ENCODE measurements at places on chromosomes 6 and 20. TPM values are rescaled to one million over a fixed set of nuclear protein-coding genes. Genes with fewer than 3 reads are reported as not detected.

DNA sequence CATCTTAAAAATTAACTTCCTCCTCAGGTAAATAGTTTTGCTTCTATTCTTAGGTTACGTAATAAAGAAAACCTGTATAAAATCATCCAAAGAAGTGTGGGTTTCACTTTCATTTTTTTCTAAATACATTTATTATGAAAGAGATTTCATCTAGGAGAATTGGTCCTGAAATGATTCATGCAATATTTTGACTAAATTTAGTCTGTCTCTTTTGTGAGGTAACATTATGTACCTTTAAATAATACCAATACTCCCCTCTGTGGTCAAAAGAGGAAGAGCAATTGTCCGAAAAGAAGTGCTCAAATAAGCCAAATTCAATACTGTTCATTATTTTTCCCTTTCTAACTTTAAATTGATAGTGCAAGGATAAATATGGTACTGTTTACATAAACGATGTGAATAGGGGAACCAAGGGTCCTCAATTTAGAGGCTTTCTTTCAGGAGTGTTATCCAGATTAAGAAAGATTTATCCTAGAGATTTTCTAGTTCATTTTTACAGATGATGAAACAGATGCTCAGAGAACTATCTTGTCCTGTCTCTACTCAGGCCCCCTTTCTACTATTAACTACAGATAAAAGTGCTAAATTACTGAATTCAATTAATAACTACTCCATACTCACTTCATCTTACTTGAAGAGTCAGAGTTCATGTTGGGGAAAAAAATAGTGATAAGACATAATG lies 26.2 kb downstream of the CYP39A1 start:
- DNase-seq: no peak

DNA sequence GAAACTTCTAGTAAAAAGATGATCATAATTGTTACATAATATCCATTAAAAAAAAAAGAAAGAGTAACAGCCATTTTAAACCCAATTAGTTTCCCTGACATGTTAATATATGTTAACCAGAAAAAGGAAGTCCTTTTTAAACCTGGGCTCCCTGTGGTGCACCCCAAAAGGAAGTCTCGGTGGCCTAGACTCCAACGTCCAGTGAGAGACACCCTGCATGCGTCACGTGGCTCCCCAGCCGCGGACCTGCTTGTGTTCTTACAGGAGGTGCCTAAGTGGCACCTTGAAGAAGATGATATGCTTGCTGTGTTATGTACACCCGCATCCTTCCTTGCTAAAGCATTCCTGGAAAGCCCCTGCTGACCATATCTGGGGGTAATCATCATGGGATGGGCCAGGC lies 50.1 kb downstream of the FOXC1 start:
- no peak for DNase-seq

DNA sequence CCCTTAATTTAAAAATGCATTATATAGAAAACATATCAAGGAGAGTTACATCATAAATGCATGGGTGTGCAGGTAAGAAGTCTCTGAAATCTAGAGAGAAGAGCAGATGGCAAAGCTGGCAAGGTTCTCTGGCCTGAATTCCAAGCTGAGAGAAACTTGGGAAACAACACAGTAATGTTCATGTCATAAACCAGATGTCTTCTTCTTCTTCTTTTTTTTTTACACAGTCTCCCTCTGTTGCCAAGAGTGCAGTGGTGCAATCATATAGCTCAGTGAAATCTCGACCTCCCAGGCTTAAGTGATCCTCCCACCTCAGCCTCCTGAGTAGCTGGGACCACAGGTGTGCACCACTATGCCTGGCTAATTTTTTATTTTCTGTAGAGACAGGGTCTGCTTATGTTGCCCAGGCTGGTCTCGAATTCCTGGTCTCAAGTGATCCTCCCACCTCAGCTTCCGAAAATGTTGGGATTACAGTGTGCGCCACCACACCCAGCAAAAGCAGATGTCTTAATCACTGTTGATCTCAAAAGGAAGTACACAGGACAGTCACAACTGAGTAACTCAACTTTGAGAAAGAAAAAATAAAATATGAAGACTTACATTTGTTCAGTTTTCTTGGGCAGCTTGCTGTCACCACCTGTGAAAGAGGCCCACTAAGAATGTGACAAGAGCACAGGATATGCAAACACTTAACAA lies 77.3 kb downstream of the DNAAF9 start:
- no peak for DNase-seq

DNA sequence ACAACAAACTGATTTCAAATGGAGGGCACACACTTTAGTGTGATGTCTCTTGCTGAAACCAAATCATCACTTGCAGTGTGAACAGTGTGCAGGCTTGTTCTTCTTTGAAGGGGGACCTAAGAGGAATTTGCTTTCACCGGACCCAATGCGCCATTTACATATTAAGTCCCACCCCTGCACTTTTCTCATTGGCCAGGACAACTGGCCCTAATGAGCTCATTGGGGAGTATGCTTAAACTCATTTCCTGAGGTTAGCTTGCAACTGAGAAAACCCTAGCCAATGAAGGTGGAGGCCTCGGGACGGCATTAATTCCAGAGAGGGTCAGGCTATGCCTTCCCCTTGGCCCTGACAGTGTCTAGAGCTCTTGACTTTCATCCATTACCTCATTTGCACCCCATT lies 58.7 kb downstream of the VEGFA start:
- no peak for DNase-seq

The COX4I2 gene
- total RNA-seq: 0.34 TPM

DNA sequence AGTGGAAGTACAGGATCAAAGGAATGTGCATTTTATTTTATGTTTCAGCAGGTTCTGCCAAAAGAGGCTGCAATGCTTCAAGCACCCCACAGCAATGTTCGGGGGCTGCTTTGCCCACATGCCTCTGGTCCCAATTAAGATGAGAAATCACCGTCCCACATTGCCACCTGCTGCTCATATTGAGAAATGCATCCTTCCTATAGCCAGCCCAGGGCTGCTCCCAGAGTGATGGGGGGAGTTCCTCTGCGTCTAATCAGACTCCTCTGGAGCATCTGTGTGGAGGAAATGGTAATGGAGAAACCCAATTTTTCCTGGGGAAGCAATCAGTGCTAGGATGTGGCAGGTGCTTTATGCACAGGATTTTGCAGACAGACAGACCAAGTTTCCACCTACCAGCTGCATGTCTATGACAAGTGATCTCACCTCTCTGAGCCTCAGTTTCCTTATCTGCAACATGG lies 33.7 kb downstream of the PTGIS start:
- DNase-seq: no peak

The CAPN11 gene
- total RNA-seq: not detected

- no peak for DNase-seq
These were observed 11.4 kb upstream of the SSTR4 start for GRCh38 chr20:23023621-23024177.

GRCh38 chr6:111680015-111680712 lies 74.5 kb upstream of the TRAF3IP2 start:
- DNase-seq: no peak

- no peak for DNase-seq
These were observed 24.5 kb downstream of the GABRR2 start for GRCh38 chr6:89290401-89291155.

GRCh38 chr6:130178692-130179091 lies 44.1 kb downstream of the SAMD3 start:
- DNase-seq: no peak

The SLPI gene
- not detected for total RNA-seq

The CLDN20 gene
- total RNA-seq: not detected

DNA sequence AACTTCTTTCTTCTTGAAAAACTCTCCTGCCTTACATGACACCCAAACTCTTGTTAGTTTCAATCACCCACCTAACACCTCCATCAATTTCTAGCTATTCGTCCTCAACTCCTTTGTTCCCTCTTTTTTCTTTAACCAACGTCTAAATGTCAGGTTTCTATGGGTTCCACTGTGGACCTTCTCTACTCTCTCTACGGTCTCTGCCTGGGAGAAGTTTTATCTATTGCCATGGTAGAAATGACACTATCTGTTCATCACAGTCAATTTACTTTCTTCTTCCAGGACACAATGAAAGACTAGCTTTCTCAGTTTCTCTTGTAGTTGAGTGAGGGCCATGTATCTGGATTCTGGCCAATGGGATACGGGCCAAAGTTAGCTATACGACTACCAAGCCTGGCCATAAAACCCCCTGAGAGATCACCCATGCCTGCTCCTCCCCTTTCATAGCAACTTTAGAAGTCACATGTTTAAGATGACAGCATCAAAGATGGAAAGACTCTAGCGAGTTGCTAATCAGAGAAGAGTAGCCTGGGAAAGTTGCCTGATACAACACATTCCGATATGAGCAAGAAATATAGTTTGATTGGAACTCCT lies 17.9 kb downstream of the RNGTT start:
- DNase-seq: no peak

- DNase-seq: no peak
These were observed 69.9 kb upstream of the DDR1 start for GRCh38 chr6:30814146-30815040.

DNA sequence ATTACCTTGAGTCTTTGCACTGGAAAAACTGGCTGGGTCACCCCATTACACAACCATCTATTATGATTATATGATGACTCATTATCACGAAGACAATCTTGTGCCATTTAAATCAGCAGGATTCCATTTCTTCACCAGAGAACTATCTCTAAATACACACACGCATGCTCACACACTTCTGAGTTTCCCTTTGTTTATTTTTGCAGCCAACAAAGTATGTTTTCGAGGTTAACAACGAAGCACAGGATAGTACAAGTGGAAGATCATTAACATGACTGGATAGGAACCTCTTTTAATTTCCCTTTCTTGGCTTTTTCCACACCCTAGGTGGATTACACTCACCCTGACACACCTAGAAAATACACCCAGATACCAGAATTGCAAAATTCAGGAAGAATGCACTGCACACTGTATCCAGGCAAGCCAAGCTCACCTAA lies 18.9 kb downstream of the PERP start:
- no peak for DNase-seq

- no peak for DNase-seq
These were observed 19.0 kb downstream of the EPB41L1 start for GRCh38 chr20:36173451-36173933.

The CLVS2 gene
- 0.11 TPM for total RNA-seq

DNA sequence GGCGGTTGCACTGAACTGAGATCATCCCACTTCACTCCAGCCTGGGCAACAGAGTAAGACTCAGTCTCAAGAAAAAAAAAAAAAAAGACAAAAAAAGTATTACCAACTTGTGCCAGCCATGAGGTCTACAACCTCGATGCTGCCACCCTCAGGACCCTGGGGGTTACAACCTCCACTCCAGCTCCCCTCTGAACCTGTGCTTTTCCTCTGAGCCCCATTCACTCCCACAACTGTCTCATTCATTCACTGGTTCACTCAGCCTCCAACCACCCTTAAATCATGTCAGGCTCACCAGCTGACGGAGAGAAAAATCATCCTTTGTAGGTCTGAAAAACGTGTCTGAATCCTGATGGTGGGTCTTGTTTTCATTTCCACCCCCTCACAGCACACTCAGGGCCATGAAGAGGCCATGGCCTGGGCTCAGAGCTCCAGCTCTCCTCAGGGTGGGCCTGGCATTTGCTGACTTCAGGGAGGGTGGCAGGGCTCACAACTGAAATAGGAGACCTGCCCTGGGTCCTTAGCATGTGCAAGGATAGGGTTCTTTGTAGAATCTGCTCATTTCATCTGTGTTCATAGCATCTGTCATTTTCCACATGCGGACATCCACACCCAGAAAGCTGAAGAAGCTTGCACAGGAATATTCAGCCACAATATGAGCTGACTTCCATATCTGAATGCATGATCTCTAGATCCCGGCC lies 1.9 kb upstream of the ULBP1 start:
- no peak for DNase-seq

DNA sequence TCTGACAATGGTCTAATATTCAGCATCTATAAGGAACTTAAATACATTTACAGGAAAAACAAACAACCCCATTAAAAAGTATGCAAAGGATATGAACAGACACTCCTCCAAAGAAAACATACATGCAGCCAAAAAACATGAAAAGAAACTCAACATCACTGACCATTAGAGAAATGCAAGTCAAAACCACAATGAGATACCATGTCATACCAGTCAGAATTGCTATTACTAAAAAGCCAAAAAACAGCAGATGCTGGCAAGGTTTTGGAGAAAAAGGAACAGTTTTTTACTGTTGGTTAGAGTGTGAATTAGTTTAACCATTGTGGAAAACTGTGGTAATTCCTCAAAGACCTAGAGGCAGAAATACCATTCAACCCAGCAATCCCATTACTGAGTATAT lies 339.0 kb upstream of the ADGRB3 start:
- DNase-seq: no peak

- DNase-seq: no peak
These were observed 1.8 kb downstream of the PERP start for GRCh38 chr6:138105446-138105845.

DNA sequence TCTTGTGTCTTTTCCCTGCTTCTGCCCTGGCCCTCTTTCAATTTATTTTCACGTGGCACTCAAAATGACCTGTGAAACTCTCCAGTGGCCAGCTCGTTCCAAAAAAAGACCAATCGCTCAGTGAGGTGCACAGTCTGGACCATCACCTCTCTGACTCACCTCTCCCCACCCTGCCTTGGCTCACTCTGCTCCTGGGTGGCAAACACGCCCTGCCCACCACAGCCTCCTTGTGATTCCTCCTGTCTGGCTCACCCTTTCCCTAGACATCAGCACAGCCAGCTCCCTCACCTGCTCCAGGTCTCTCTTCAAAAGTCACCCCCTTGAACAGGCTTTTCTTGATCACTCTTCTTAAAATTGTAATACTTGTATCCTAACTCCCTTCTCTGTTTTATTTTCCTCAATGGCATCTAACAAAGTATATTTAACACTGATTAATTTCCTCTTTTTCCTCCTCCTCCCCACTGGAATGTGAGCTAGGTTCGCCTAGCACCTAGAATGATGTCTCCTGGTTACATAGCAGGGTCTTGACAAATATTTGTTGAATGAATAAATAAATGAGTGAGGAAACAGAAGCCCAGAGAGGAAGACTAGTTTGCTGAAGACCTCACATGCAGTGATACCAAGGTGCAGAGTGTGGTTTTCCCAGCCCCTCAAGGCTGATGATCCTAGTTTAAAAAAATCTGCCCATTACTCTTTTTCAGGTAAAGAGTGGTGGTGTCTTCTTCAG lies 109.0 kb downstream of the GJA10 start:
- DNase-seq: no peak

The ARMC12 gene
- 4.9 TPM for total RNA-seq

DNA sequence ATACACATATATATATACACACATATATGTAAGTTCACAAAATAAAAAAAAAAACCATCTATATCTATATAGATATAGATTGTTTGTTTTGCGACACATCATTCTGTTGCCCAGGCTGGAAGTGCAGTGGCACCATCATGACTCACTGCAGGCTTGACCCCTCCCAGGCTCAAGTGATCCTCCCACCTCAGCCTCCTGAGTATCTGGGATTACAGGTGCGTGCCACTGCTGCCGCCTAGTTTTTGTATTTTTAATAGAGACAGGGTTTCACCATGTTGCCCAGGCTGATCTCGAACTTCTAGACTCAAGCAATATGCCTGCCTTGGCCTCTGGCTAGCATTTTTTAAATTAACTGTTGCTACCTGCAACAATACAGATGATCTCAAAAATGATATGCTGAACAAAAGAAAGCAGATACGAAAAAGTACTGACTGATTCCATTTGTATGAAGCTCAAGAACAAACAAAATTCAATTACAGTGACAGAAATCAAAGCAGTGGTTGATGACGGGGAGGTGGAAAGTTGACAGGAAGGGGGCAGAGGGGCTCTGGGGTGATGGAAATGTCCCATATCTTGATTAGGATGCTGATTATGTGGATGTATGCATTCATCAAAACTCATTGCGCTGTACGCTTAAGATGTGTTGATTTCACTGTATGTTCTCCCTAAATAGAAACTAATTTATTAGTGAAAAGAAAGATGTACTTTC lies 49.6 kb downstream of the ATXN1 start:
- DNase-seq: no peak

The SRSF12 gene
- 12.4 TPM for total RNA-seq

All from mesothelial cell of epicardium (in vitro differentiated cells).